ENCODE measurements at places on chromosomes 1 and 21.

DNA sequence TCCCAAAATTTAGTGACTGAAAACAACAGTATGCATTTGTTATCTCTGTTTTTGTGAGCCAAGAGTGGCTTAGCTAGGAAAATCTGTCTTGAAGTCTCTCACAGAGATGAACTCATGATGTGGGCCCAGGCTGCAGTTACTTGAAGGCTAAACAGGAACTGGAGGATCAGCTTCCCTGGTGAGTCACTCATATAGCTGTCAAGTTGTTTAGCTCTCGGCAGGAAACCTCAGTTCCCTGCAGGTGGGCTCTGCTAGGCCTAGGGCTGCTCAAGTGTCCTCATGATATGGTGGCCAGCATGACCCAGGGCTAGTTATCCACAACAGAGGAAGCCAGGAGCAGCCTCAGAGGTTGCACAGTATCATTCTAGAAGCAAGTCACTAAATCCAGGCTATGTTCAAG lies 30.2 kb upstream of the DDX59 start:
- no peak for DNase-seq

GRCh38 chr1:178047403-178048093 lies 46.4 kb upstream of the RASAL2 start:
- no peak for DNase-seq

DNA sequence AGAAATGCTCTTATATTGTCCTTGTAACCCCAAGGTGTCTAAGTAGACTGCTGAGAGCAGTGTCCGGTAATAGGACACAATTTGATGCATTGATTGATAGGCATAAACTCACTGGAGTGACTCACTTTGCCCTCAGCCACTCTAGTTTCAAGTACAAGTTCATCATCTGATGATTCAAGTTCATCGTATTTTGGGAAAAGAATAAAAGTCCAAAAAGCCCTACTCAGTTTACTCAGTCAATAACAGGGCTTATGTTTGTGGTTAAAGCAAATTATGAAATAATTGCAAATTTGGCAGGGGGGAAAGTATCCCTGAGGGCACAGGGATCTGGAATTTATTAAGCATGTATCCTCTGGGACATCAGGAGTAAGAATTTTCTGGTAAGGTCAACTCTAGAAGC lies 7.6 kb upstream of the ATF3 start:
- no peak for DNase-seq

DNA sequence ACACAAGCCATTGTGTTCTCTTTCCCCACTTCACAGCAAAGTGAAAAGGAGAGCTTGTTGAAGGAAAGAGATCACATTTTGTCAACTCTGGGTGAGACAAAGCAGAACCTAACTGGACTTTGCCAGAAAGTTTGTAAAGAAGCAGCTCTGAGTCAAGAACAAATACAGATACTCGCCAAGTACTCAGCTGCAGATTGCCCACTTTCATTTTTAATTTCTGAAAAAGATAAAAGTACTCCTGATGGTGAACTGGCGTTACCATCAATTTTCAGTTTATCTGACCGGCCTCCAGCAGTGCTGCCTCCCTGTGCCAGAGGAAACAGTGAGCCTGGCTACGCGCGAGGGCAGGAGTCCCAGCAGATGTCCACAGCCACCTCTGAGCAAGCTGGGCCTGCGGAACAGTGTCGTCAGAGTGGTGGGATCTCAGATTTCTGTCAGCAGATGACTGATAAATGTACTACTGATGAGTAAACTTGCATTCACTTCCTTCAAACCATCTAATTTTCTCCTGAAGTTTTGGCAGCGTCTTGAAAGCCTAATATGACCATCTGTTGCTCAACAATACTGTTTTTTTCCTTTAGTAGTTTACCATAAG lies 43.7 kb downstream of the BACH1 start:
- DNase-seq = no peak

DNA sequence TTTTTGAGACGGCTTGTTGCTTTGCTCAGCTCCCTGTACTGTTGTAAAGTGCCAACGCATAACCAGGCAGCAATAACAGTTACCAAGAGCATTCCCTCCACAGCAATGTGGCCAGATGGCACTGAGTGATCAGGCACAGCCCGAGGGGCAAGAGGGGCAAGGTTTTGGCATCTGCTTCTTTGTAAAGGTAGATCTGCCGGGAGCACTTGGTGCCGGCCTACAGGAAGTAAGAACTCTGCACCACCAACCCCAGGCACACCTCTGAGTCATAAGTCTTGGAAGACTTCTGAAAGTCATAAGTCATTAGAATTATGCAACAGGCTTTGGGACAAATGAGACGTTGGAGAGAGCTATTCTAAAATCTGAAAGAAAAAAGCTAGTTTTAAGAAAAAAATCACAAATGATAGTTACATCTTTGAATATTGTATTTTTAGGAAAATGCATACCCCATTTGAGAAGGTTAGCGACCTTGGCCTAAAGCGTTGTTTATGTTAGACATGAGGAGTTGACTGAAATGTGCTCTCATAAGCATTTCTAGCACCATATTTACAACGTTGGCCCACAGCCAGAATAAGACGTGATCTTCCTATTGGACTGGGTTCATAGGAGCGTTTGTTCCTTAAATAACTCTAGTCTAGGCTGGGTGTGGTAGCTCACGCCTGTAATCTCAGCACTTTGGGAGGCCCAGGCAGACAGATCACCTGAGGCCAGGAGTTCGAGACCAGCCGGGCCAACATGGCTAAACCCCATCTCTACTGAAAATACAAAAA lies 37.7 kb upstream of the MAP10 start:
- DNase-seq = peak; percentile 8

DNA sequence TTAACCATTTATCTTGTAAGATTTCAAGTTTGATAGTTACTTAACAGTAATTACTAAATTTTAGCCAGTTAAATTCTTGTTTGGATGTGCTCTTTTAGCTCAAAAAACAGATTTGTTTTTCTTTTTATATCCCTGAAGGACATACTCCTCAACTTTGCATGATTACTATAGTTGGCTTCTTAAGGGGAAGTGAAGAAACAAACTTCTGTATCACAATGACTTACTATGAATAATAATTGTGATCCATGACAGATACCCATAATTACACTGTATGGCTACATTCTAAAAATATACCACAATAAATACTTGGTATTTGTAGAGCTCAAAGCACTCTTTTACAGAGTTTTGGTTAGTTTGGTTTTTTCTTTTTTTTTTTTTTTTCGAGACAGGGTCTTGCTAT lies 55.8 kb downstream of the IARS2 start:
- DNase-seq = no peak

DNA sequence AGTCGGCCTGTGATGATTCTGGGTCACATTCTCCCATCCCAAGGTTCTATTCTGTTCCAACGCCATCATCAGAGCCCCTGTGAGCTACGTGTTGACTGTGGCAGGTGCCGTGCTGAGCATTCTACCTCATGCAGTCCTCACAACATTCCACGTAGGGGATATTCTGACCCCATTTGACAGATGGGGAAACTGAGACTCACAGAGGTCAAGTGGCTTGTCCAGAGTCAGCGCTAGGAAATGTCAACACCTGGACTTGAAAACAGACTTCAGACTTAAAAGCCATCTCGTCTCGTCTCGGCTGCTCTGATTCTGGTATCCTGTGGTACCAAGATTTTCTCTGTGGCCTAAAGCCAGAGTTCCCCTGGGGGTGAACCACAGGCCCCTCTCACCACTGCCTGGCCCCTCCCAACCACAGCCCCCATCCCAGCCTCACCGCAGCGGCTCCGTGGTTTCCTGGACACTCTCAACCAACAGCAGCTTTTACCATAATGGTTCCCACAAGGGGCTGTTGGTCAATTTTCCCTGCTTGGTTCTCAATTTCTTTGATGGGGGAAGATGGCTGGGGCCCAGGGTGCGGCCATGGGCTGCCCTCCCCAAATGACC lies 39.6 kb downstream of the SDC3 start:
- DNase-seq = no peak

- DNase-seq = no peak
These were observed 3.8 kb downstream of the C1orf35 start for GRCh38 chr1:228099331-228099732.

DNA sequence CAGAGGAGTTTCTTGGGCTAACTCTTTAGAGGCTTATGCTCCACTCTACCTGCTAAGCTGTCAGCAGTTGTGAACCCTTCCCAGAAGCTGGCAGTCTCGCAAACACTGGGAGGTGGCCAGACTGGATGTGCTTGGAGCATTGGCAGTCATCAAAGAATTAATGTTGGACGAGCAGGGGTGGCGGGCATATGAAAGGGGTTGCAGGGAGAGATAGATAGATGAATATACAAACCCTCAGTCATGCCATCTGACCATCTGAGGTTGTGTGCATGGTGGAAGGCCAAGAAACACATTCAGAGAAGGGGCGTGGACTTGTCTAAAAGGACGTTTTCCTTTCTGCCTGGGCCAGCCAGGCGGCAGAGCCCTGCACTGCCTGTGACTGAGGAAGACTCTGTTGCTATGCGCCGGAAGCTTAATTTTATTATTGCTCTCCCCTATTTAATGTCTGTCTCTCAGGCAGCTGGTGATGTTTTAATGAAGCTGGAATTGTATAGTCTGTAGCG lies 164.4 kb downstream of the PBX1 start:
- no peak for DNase-seq

DNA sequence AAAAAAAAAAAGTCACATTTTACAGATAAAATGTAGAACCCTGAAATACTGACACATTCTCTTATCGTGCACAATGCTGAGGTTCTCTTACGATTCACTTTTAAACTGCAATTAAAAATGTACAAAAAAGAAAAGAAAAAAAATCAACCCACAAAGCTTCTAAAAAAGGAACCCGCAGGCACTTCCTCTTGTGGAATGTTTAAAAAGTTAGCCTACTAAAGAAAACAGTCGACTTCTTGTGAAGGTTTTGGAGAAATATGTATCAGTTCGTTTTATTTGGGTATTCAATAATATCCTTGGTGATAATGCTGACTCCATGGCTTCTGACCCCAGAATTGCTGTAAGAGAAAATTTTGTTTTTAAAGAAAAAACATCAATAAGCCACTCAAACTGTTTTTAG lies 10.2 kb downstream of the HNRNPU start:
- no peak for DNase-seq

DNA sequence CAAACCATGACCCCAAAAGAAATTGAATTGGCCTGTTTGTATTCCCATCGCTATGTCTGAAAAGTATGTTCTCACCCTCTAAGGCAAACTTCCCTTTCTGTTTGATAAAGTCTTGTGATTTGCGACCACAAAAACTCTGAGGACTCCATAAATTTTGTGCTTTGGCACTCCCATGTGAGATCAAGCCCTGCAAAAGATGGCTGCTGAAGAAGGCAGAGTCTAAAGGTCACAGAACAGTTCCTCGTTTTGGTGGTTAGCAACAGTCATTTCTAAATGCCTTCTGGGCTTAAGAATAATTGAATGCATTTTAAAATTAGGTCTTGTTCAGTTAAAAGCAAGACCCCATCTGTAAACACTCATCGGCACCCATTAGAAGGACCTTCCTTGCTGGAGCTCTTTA lies 441.6 kb downstream of the OMA1 start:
- DNase-seq = no peak

- no peak for DNase-seq
These were observed 50.3 kb upstream of the USP1 start for GRCh38 chr1:62386351-62387121.

- no peak for DNase-seq
These were observed 56.5 kb upstream of the PLA2G4A start for GRCh38 chr1:186772228-186772627.

All from NCI-H2029 (cell line).